GDM1 (cell line): ENCODE measurements at places on chromosomes 13 and 19.

DNA sequence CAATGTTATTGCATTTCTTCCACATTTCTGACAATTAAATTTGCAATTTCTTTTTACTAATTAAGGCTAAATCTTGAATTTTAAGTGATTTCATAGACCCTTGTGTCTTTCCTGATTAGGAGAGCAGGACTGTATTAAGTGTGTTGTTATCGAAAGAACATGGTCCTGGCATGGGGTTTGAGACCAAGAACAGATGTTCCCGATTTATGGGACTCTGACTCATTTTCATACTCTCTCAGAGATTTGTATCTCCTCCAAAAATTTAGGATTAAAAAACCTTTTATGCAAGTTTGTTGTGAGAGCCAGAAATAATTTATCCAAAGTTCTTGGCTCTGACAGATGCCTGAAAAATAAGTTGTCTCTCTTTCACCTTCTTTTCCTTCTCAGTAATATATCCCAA lies 589.3 kb upstream of the ARGLU1 start:
- DNase-seq = no peak

DNA sequence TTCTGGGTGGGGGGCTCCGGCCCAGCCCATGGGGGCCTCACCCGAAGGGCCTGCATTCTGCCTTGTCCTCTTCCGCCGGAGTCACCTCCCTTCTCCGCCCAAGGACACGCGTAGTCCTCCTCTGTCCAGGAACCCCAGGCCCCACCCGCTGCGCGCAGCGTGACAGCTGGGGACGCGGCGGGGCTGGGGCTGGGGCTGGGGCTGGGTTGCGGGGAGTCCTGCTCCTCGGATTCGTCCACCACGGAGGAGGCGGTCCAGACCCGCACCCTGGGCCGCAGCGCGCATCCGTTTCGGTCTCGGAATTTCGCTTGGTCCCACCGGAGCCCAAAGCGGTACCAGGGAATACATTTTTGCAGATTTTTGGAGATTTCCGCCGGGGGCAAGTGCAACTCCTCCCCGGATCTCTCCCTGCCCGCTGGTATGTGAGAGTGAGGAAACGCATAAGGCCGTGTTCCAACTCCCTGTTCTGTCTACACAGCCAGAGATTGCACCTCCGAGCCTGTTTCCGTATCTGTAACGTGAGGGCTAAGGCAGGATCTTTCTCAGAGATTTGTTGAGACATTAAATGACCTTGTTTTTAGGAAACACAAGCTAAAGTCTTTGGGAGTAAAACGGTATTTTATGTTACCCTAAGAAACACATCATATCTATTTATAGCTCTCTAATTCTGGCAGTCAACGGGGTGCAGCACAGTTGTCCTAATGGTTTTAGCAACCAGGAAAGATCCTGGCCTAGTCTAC lies at the start of gene COX7A1:
Gene COX7A1 (minus strand): TSS at position 96 of the 740 bp plus-strand sequence. CDS start 40 bp downstream, at position 56.
- DNase-seq = no peak

GRCh38 chr19:51571599-51571998 lies 516 bp downstream of the ZNF175 start:
- no peak for DNase-seq

- DNase-seq = no peak
Observed at GRCh38 chr13:47796816-47797215, 204.3 kb downstream of the SUCLA2 start.

DNA sequence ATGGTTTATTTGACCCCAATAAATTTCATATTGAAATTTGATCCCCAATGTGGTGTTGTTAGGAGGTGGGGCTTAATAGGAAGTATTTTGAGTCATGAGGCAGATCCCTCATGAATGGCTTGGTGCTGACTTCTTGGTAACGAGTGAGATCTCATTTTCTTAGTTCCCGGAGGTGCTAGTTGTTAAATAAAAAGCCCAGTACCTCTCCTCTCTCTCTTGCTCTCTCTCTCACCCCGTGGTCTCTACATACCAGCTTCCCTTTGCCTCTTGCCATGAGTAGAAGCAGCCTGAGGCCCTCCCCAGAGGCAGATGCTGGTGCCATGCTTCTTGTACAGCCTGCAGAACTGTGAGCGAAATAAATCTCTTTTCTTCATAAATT lies 39.4 kb upstream of the KATNAL1 start:
- no peak for DNase-seq

DNA sequence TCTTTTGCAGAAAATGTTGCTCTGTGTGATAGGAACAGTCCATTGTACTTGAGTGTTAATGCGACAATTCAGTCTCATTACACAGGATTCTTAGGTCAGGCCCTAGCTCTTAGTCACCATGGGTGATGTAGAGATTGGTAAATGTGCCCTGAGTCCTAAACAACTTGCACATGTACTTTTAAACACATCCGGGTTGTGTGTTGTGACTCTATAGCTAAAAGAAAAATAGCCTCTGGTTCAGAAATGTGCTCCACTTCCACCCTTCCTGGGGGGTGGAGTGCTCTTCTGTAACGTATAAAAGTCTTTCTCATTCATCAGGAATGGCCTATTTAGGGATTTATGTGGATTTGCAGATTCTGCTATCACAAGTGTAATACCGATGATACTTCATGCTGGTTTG lies 5.2 kb downstream of the SPATA13 start:
- no peak for DNase-seq

DNA sequence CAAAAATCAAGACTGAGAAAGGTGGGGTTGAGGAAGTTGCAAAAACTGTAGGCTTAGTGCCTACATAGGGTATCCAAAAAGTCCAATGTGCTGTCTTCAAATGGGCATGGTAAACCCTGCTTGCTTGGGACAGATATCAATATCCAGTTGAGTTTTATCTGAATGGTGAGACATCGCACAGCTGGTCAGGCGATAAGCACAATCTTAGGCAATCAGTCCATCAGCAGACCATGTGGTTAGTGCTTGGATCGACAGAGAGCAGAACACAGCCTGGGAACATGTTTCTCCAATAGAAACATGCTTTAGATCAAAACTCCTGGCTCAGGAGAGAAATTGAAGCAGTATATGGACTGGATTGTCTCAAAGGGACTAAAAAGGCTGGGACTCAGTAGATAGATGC lies 151.3 kb upstream of the IPO5 start:
- no peak for DNase-seq

- DNase-seq = no peak
Observed at GRCh38 chr19:33689868-33690267, 68.1 kb downstream of the CHST8 start.

- no peak for DNase-seq
Observed at GRCh38 chr13:42525035-42525504, 48.9 kb upstream of the TNFSF11 start.

GRCh38 chr19:40622773-40623075 lies 21.6 kb downstream of the LTBP4 start:
- no peak for DNase-seq
